ENCODE measurements at places on chromosomes 5 and 9.

DNA sequence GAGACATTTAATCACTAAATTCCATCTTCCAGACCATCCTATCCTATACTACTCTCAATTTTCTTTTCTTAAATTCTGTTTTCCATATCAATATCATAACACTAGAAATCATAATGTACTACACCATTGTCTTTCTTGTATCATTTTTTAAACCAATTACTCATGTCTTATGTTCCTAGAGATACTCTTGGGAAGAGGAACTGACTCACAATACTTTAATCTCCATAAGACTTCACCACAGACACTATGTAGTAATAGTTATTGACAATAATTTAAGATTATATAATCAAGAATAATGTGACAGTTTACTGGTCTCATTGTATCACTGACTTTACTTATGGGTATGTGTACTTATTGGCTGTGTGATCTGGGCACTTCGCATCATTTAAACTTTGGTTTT lies 43.8 kb downstream of the PCDHGC5 start:
- DNase-seq = no peak

DNA sequence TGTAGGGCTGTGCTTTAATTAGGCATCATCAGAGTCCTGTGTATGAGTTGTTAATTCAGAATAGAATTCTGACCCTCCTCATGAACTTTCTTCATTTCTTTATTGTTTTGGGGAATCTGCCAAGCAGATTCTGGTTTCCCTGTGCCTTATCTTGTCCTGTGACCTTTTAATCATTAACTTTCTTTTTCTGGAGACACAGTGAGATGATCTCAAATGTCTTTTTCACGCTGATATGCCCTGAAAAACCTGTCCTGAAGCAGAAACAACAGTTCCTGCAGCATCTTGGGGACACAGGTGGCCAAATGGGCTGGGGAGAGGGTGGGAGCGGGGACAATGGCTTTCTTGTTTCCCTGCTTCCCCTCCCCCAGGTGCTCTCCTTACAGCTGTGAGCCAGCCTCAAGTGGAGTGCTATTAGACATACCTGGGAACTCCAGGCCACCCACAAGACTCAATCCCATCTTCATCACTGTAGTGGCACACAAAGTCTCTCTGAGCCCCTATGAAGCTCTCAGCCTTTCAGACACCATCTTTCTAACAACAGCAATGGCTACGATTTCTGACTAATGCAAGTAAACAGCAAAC lies 213.8 kb downstream of the ATP10B start:
- peak; percentile 46 for DNase-seq

GRCh38 chr9:37466037-37466709 lies 923 bp upstream of the ZBTB5 start:
- DNase-seq = peak; percentile 81

- no peak for DNase-seq
Measured at GRCh38 chr5:110880413-110880812, 141.6 kb downstream of the SLC25A46 start.

DNA sequence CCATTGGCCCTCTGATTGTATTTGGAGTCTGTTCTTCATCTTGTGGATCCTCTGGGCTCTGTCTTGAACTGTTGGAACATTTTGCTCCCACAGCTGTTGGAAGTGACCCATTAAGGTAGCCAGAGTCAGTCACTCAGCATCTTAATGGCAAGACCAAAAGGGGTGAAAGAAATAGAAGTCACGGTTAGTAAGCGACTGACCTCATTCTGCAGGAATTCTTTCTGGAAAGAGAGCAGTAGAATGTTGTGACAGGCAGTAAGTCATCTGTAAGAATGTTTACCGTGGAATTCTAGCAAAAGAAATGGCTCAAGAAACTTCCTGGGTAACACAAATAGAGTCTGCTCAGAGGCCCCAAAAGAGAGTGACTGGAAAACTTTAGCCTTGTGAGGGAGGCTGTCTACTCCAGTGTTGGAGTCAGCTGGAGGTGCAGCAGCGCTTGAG lies 28.6 kb upstream of the TNC start:
- DNase-seq = no peak

- no peak for DNase-seq
Measured at GRCh38 chr9:126933334-126933980, 18.9 kb downstream of the RALGPS1 start.

GRCh38 chr5:132215329-132215728 lies 12.3 kb downstream of the P4HA2 start:
- DNase-seq = peak; percentile 86

DNA sequence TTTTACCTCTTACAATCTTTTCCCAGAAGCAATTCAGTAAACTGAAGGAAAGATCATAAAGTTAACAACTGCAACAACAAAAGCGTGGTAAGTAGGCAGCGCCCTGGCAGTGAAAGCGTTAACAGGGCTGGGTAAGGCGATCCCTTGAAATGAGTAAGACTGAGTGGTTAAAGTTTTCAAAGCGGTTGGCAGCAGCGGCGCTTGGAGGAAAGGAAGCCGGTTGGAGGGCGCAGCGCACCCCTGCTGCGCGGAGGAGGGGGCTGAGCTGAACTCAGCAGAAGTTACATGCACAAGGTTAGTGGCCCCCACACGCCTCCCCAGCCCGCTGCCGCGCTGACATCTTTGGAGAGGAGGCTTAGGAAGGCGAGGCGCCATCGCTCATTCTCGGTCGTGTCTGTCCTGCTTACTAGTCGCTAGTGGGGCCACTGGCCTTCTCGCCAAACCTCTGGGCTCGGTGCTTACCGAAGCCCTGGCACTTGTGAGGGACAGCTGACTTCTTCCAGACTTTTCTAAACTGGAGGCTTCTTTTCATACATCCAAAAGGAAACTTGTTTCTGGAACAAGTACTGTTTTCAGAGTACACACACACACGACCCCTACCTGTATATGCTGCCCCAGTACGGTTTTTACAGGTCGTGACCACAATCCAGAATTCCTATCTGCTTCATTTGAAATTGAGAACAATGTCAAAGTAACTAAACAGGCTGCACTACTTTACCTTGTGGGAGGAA lies at the start of gene SH3RF2:
Gene SH3RF2 (plus strand): TSS at position 178 of the 731 bp plus-strand sequence. CDS start 1,351 bp downstream, outside the sequence.
- DNase-seq = peak; percentile 97

DNA sequence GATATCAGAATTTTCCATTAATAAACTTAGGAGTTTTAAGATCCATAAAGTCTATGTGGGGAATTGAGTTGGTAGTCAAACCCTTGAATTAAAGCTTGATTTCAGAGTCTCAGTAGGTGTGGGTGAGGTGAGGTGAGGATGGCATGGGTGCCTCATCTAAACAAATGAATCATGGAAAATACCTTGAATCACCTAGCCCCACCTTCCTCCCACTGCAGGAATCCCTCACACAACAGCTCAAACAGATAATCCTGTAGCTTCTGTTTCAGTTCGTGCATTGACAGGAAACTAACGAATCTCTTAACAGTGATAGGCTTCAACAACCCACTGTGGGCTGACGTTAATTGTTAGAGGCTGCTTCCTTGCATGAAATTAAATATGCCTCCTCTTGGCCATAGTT lies 185.0 kb downstream of the SREK1 start:
- DNase-seq = no peak
